HAP-1 (cell line): ENCODE measurements at places on chromosomes 3 and 15.
A peak's percentile ranks its signal among the peaks of the same experiment; 100 is the strongest.

GRCh38 chr15:64349375-64349774 is 6.6 kb downstream of the CSNK1G1 start:
- no peak for DNase-seq

DNA sequence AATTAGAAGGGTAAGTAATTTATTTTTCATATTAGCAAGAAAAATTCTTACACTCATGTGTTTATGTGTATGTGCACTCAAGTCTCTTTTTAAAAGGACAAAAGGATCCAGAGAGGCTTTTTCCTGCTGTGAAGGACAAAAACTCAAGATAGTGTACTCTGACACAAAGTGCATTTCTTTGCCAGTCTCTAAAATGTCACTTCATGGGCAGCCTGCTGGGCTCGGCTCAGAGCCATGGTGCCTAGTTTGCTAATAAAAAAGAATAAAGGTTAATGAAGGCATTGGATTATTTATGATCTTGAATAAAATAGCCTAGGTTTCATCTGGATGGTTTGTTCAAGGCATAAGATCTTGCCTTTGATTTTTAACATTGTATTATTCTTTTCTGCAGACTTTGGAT is 989.0 kb downstream of the TBL1XR1 start:
- no peak for DNase-seq

DNA sequence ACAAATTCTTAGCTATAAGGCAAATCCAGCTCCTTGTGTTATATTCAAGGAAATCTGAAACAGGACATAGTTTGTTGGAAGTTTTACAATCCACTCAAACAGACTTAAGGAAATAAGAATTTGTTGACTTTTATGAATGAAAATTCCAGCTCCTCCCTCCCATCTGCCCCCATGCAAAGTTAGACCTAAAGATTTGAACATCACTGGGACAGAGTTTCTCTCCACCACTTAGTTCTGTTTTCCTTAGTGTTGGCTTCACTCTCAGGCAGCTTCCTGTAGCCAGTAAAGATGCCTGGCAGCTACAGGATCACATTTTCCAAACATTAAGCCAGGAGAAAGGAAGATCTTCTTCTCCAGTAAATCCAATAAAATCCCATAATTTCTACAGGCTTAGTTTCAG is 265.0 kb downstream of the TAFA4 start:
- no peak for DNase-seq

- no peak for DNase-seq
These were observed 38.2 kb upstream of the ACP3 start for GRCh38 chr3:132279030-132279429.

- DNase-seq, result no peak
These were observed 128.8 kb upstream of the ZBTB20 start for GRCh38 chr3:115275896-115276295.

- DNase-seq, result no peak
These were observed 41.4 kb downstream of the NFKBIZ start for GRCh38 chr3:101890716-101891115.

DNA sequence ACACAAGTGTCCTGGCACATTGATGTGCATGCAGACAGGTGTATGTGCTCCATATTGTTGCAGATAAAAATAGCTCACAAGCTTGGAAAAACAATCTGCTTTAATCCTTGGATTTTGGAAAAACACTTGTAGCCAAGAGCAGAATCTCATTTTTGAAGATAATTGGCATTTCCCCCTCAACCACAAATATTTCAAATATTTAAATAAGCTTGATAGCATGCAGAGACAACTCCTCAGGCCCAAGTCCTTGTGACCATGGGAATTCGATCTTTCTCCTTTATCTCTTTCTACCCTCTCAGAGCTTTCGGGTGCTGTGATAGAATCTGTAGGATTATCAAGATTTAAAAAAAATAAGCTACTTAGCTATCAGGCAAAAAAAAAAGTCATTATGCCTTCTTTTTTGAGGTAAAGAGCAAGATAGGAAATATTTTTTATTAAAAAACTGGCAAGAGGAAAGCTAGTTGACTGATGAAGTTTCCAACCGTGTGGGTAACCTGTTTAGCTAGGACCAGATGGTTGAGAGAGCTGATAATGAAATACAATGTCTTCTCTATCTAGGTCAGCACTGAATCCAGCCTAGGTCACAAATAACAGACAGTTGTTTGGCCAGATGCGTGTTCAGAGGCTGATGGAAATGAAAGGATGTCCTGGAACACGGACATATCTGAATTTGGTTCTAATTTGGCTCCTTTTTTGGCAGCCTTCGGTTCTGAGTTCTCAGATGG is 54.9 kb upstream of the SNRK start:
- no peak for DNase-seq

- DNase-seq, result no peak
These were observed 175.1 kb downstream of the CD47 start for GRCh38 chr3:107915706-107916105.

GRCh38 chr3:127395663-127396355 is 108.0 kb upstream of the PRR20G start:
- DNase-seq, result no peak

DNA sequence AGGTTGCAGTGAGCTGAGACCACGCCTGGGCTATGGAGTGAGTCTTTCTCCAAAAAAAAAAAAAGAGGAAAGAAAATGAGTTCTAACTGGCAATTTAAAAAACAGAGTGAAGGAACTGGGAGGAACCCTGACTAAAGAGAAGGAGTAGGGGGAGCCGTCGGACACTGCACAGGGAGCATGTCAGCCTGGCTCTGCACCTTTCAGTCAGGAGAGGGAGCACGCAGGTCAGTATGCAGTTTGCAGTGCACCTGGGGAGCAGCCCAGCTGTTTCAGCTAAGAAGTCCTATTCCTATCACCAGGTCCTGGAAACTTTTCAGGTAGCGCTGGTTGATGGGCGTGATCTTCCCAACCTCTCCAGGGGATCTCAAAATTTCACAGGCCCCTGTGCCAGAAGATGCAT is 14.9 kb upstream of the ZXDC start:
- DNase-seq, result no peak

DNA sequence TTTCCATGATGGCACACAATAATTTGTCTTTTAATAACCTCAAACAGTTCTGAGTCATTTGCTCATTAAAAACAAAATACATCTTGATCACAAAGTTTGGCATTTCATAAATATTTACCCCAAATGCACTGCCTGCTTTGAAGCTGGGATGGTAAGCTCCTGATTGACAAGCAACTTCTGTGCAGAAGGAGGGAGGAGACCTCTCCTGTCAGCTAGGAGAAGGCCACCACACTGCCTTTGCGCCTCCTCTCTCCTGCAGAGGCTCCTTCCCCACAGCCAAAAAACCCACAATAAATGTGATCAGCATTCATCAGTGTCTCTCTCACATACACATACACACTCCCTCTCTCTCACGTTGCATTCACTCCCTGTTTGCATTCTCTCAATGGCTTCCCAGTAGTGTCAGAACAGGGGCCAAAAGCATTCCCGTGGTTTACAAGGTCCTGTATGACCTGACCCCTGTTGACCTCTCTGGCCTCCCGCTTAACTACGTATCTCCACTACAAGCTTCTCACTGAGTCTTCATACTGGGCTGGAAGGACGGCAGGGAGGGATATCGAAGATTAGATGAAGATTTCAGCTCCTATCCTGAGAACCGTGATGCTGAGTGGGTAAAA is 216.4 kb downstream of the FOXP1 start:
- DNase-seq, result no peak

DNA sequence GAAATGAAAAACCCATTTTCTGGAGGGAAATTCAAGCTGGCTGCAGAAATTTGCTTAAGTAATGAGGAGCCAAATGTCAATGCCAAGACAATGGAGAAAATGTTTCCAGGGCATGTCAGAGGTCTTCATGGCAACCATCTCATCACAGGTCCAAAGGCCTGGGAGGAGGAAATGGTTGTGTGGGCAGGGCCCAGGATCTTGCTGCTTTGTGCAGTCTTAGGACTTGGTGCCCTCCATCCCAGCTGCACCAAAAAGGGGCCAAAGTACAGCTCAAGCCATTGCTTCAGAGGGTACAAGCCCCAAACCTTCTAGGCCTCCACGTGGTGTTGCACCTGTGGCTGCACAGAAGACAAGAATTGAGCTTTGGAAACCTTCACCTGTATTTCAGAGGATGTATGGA is 59.3 kb downstream of the POMGNT2 start:
- no peak for DNase-seq

GRCh38 chr3:70805061-70805889 is 492.8 kb upstream of the MDFIC2 start:
- DNase-seq, result no peak

DNA sequence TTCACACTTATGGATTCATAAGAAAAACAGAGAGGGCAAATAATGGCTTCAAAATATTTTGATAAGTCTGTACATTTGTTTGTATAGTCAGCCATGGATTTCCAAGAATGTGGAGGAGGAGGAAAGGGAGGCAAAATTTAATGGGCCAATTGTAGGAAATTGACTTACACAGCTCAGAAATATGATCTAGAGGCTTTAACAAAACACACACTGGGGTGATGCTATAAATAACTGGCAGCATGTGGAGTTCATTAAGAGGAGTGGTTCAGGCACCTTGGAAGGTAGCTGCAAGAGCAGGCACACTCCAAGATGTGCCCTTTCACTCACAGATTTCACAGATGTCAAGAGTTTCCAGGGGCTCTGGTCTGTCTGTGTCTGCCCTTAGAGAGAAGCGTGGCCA is 193.4 kb upstream of the RASGRP1 start:
- no peak for DNase-seq

- DNase-seq, result peak; percentile 39
These were observed 24.0 kb upstream of the C3orf70 start for GRCh38 chr3:185176750-185177359.

DNA sequence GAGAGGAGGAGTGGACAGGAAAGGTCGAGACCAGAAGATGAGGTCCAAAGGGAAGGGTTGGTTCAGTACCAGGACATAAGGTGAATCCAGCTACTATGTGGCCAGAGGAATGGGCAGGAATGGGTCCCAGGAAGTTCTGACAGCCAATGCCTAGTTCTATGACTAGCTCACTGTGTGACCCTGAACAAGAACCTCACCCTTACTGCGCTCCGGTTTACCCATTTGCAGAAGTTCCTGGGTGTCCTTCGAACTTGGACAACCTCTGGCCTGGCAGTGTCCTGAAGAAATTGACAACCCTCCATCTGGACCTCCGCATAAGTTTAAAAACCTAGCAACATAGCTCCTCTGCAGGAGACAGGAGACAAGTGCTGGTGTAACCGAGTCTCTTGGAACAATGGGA is 12.2 kb upstream of the PSTPIP1 start:
- no peak for DNase-seq

DNA sequence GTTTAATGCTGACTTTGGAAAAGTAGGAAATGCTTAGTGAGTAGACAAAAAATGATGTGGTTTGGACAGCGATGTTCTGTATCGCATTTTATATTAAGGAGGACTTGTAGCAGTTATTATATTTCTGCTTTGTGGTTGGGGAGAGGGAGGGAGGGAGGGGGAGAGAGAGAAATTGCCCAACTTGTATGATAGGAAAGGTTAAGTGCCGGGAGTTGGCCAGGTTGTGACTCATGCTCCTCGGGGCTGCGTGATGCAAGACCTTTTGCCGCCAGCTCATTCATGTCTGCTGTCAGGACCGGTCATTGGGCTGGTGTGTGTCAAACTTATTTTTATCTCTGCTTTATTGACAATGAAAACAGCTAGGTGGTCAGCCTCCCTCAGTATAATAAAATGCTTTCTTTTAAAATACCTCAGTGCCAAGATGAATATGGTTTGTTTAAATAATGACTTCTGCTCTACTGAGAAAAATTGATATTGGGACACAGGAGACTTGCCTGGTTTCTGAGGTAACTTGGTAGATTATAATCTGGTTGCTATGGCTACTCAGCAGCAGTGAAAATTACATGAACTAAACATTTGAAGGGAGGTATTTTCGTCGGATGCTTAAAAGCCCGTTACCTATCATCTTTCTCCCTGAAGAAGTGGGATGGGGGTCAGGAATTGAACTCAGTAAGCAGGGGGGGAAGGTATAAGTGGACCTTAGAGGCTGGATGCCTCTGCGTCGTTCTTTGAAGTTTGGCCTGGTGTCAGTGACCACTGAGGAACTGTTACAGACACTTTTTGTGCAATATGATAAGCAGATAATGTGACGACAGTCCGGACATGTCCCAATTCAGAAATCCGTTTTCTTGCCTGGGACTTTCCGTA is 90.7 kb downstream of the FNDC3B start:
- peak; percentile 51 for DNase-seq

GRCh38 chr3:155317211-155317610 is 23.7 kb upstream of the STRIT1 start:
- DNase-seq, result no peak

- no peak for DNase-seq
These were observed 21.0 kb downstream of the IGDCC4 start for GRCh38 chr15:65401611-65402240.

GRCh38 chr3:190414297-190414696 is 26.3 kb downstream of the CLDN16 start:
- no peak for DNase-seq

GRCh38 chr3:169865176-169865767 is 4.5 kb downstream of the LRRC31 start:
- no peak for DNase-seq

GRCh38 chr3:177300842-177301241 is 103.6 kb upstream of the TBL1XR1 start:
- no peak for DNase-seq

DNA sequence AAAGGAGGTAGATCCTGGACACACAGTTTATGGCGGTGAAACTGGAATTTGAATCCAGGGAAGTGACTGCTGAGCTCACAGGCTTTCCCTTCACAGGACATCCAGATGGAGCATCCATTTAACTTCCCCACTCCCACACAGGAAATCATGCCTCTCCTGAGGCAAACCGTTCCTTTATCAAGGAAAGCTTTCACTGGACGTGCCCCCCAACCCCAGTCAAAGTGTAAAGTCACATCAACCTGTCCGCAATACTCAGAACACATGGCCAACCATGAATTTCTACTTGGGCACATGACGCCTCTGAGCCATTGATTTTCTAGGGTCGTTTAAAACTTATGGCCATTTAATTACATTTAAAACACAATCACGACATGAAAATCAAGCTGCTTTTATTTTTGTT is 2.9 kb downstream of the PCOLCE2 start:
- no peak for DNase-seq

DNA sequence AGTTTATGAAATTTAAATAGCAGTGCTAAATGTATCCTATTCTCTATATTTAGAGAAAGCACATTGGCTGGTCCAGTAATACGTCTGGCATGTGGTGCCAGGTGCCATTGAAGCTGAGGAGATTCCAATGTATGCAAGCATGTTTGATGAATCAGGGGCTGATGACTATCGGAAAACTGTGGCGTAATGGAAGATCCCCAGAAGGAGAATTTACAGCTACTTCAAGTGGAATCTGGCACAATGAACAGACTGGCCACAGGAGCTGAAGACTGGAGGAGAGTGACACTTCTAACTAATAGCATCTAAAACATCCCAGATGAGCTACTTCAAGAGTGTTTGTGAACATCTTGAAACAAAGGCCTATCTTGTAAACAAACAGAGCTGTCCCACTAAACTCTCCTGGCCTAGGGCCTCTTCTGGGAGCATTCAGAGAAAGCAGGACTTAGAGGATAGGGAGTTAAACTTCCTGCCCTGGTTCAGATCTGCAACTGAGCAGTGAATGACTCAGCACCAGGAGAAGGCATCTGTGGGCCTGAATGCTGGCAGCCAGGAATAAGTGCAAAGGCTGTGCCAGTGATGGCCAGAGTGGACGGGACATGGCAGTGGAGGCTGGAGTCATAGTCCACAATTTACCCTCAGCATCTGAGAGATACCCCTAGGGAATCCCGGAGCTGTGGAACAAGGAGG is 15.2 kb upstream of the ACTC1 start:
- DNase-seq, result no peak
